ENCODE measurements at places on chromosomes 16 and 17.

GRCh38 chr16:11260596-11260966 is 4.6 kb upstream of the SOCS1 start:
- no peak for DNase-seq

- peak; percentile 77 for DNase-seq
Observed at GRCh38 chr16:728131-728889, 1.4 kb downstream of the HAGHL start.

DNA sequence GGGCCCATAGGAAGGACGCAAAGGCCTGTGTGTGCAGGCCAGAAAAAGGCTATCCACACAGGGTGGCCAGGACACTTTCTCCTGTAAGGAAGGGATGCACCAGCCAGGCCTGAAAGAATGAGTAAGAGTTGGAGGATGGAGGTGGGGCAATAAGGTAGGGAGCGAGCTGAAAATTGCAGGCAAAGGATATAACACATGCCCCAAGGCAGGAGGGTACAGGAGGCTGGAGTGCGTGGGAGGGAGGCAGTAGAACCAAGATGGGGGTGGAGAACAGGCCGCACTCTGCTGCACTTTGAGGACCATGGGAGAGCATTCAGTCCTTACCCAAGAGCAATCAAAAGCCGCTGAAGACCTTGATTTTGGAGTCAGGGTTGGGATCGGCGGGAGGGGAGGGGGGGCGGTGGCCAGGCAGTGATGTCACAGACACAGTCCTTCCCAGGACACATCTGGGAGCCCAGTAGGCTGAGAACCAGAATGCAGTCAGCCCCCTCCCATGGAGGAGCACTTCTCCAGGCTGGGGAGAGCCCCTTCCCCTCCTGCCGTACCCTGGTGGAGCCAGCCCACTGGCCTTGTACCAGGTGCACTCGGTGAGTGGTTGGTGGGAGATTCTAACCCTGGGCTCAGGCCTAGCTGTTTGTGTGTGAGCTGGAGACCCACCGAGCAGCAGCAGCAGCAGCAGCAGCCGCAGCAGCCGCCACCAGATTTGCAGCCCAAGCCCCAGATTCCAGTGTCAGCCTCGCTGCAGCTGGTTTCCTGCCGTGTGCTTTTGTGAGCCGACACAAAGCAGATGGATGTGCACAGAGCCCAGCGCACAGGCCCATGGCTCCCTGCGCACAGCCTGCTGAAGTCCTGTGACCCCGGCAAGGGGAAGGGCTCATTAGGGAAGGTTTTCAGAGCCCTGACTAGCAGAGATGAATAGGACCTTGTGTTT is 17.5 kb downstream of the ANKRD40 start:
- no peak for DNase-seq

- no peak for DNase-seq
Observed at GRCh38 chr17:51455931-51456330, 195.6 kb downstream of the UTP18 start.

DNA sequence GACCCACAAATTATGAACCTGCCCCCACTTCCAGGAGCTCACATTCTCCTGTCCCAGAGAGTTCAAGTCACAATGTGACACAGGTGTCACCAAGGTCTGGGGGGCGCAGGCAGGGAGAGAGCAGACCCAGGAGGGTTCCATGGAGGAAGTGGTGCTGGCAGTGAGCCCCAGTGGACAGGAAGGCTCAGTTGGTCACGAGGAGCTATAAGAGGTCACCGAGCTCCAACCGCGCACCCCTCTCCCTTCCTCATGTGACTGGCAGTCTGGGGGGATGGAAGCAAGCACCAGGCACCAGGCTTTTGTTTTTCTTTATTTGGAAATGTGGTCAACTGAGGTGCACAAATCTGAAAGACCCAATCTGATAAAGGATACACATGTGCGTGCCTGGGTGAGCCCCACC is 2.5 kb downstream of the ITGAD start:
- no peak for DNase-seq

GRCh38 chr16:87778476-87778829 is 12.7 kb upstream of the KLHDC4 start:
- no peak for DNase-seq

- DNase-seq: no peak
Observed at GRCh38 chr16:50737420-50737959, 4.4 kb upstream of the CYLD start.

- no peak for DNase-seq
Observed at GRCh38 chr17:41695134-41695661, 6.5 kb downstream of the EIF1 start.

GRCh38 chr17:70254735-70255460 is 85.6 kb downstream of the KCNJ2 start:
- DNase-seq: no peak

GRCh38 chr16:54720259-54720658 is 210.4 kb upstream of the IRX5 start:
- peak; percentile 15 for DNase-seq

- peak; percentile 91 for DNase-seq
Observed at GRCh38 chr16:4371357-4372000, at the start of gene VASN. Gene VASN (plus strand): TSS chr16:4371848. CDS start chr16:4380878, 9,030 bp downstream.

- DNase-seq: peak; percentile 26
Observed at GRCh38 chr17:51647826-51648225, 387.5 kb downstream of the UTP18 start.
